ENCODE measurements at places on chromosomes 4 and X. TPM values are rescaled to one million over a fixed set of nuclear protein-coding genes. Genes with fewer than 3 reads are reported as not detected.

DNA sequence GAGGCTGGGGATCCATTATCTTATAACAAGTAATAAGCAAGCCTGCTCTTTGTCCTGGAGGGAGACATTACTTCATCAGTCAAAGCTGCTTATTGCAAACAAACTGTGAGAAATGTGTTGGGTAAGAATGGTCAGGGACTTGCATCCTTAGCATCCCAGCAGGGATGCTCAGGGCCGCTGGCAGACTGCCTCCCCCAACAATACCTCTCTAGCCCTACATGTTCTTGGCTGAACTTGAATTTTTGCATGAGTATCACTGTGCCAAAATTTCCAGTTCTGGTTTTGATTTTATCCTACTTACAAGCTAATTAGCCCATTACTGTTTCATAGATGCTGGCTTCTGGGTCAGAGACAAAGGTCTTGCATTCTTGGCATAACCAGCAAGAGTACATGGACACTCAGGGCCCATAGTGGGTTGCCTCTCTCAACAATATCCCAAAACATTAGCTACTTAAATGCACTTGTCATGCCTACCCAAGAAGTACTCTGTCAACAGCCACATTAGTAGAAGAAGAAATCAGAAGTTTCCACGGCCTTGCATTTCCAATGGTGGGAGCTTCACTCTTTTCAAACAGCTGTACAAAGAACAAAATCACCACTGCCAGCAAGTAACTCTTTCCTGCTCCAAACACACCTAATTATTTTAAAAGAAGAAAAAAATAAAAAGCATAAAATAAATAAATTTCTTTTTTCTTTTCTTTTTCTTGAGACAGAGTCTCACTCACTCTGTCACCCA, 41.9 kb upstream of the NEUROG2 start:
- DNase-seq: no peak

Gene RHOXF1
- not detected for total RNA-seq

DNA sequence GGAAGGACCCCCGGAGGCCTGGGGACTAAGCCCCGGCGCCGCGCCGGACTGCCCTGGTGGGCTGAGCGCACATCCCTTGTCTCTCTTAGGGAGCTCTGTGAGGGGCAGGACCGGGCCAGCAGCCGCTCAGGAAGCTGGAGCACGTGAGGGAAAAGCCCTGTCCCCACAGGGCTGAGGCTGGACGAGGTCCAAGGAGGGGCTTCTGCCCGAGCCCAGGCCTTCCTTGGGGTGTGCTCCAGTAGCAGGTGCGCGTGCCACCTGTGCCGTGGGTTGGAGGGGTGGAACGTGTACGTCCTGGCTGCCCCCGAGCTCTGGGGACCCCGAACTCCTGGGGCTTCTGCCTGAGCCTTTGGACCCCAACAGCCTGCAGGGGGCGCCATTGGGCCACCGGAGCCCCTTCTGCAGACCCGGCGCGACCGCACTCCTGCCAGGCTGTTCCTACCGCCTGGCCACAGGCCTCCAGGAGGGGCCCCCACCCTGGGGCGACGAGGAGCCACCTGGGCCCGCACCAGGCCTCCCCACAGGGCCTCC, 27.2 kb downstream of the TACC3 start:
- DNase-seq: no peak

DNA sequence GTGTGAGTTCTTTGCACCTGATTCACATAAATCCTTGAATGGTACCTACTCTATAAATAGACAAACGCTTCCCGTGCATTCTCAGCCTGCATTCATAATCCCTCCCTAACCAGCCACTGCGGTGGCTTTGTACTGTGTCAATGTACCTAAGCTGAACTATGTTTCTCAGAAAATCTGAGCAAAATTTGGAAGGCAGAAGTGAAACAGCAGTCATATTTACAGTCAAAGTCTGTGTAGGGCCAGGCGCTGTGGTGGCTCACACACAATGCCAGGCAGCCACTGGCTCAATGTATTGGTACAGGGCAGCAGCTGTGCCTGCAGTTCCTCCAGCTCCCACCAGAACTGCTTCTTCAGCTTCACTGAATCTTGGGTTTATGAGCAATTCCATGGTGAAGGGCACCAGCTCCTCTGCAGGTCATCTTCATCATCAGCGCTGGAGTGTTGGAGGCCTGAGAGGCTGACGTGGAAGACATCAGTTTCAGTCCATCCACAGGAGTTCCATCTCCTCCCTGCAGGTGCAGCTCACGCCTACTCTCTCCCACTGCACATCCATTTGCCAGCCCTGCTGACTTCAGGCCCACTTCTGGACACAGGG, 32.3 kb upstream of the IRF2 start:
- no peak for DNase-seq

DNA sequence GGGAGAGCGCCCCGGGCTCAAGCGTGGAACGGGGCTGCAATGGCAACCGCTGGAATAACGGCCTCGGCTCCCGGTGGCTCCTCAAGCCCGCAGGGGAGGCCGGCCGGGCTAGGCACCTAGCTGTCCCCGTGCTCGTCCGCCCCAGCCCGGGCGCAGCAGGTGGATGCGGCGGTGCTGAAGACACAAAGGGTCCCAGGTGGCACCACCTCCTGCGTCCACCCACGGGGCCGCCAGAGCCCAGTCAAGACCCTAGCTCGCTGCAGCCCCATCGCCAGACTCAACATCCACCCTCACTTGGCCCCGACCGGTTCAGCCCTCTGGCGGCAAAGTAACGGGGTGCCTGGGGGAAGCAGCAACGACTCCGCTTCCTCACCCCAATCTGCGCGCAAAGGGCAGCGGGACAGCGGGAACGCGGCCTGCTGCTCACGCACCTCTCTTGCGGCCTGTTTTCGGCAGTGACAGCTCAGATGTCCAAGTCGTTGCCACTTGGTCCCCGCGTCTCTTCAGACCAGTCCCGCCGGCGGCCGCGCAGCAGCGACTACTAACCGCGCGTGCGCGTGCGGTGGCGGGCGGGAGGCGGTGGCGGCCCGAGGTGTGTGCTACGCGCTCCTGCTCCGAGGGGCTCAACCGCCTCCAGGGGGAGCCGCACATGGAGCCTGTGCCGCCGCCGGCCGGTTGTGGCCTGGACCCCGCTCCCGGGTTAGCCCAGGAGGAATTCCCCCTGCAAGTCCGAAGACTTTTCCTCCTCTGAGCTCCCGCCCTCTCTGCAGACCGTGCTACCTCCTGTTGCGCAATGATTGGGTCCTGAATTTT, at the start of gene CLGN:
Gene CLGN, minus strand, starts transcription at position 543 of the 813 bp plus-strand sequence. CDS start 14,570 bp downstream, outside the sequence.
- DNase-seq: no peak

GRCh38 chr4:79621061-79621460, 213.0 kb upstream of the GK2 start:
- no peak for DNase-seq

DNA sequence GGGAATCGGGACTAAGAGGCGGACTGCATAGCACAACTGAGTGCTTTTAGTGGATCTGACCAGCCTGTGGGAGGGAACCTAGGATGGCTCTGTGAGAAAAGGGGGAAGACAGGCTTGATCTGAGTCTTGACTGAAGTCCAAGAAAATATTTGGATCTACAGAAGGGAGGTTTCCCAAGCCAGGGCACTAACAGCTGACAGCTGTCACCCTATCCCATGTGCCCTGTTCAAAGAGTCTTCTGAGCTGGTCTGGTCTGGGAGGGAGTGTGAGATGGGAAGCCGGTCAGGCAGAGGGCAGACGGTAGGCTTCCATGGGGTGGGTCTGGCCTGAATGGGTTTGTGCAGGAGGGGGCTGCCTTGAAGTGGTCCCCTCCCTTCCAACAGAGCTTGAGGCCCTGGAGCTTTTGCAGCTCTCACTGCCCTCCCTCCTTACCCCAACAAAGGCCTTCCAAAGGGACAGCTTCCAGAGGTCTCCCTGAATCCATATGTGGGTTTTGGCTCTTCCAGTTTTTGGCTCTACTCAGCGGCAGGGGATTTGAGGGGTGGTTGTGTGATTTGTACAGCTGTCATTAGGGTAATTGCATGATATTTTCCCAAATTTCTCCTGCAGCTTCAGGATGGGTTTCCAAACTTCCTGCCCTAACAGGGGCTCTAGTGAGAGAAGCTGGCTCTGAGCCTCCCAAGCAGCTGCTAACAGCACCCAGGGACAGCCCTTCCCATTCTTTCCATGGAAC, 643.7 kb downstream of the BCOR start:
- no peak for DNase-seq

DNA sequence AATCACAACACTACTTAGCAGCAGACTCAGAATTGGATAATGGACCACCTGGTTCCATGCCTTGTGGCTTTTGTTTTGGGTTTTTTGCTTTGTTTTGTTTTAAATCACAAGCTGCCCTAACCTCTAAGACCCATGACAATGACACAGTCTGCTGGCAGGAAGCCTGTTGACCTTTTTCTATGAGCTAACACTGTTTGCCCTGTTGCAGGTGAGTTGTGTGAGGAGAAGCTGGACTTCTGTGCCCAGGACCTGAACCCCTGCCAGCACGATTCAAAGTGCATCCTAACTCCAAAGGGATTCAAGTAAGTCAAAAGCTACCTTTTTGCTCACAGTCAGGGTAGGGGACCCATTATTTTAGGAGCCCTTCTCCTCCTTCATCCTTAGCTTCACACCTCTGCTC, 110.8 kb upstream of the PACRGL start:
- no peak for DNase-seq

DNA sequence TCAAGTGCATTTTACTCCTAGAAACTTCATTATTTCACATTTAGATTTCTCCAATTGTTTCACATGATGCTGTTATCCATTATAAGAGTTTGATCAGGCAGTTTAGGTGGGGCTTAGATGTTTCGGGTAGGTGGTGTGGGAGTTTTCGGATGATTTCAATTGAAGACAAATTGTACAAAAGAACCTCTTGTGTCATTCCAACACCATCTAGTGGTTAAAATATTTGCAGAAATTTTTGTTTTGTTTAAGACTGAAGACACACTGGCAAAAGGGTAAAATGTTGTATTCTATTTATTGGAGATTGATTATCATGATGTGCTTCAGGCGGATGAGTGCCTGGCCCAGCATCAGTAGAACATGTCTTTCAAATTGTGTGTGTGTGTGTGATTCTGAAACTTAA, 212.7 kb downstream of the SH3BGRL start:
- no peak for DNase-seq

GRCh38 chr4:183936574-183937345, 31.7 kb downstream of the STOX2 start:
- DNase-seq: no peak

DNA sequence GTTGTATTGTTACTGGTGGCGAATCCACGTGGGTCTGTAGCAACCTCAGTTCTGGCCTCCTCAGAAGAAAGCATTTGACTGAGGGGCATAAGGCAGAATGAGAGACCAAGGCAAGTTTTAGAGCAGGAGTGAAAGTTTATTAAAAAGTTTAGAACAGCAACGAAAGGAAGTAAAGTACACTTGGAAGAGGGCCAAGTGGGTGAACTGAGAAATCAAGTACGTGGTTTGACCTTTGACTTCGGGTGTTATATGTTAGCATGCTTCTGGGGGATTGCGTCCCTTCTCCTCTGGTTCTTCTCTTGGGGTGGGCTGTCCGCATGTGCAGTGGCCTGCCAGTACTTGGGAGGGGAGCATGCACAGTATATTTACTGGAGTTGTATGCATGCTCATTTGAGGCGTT, 232.7 kb upstream of the GATB start:
- no peak for DNase-seq

DNA sequence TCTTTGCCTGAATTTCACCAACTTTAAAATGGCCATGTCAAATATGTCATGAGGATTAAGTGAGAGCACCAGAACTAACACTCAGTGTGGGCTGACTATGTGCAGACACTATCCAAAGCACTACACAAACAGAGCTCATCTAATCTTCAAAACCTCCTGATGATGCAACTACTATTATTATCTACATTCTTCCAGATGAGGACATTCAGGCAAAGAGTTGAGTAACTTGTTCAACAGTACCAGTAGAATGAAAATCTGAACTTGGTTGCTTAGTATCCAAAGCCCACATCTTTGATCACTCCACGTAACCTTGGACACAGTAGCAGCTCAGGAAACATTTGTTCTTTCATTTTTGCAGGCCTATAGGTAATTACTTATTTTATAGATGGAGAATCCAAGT, 90.1 kb downstream of the ATP8A1 start:
- no peak for DNase-seq

Gene TASL
- total RNA-seq: 0.59 TPM

DNA sequence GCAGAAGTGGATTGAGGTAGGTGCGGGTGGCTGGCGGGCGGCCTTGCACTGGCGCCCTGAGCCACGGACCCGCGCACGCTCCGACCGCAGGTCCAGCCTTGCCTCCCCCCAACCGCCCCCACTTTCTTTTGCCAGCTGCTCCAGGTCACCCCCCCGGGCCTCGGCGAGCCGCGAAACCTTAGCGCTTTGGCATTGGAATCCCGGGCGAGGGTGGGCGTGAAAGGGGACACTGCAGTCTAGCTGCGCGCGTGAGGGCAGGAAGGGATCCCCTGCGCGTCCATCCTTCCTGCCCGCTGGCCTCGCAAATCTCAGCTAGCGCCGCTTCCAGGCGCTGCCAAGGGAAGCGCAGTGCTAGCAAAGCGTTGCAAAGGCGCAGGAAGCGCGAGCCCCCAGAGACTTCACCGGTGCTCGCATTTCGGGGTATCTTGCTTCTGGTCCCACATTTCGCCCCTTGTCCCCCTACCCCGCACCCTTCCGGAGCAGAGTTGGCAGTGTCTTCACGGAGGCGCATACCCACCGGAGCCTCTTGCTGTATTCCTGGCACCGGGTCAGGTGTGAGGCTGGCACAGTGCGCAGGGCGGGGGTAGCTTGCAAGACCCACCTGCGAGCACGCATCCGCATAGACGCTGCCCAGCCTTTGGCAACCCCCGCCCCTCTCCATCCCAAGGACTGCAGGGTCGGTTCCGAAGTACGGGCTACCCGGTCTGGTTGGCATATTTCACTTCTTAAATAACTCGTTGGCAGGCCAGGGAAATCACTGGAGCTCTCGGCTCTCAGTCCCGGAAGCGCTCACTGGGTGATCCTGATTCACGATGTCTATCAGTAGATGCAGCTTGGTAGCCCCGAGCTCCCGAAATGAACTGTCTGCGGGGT, 104.4 kb downstream of the UCHL1 start:
- DNase-seq: peak; percentile 75

Gene NPFFR2
- not detected for total RNA-seq

Gene GIMD1
- total RNA-seq: not detected

Gene SAP30
- total RNA-seq: 27.3 TPM

Data from right atrium auricular region (tissue), 2 donors.